ENCODE measurements at places on chromosomes 5 and 9. TPM values are rescaled to one million over a fixed set of nuclear protein-coding genes. Genes with fewer than 3 reads are reported as not detected.

The GARIN3 gene
- not detected for total RNA-seq

DNA sequence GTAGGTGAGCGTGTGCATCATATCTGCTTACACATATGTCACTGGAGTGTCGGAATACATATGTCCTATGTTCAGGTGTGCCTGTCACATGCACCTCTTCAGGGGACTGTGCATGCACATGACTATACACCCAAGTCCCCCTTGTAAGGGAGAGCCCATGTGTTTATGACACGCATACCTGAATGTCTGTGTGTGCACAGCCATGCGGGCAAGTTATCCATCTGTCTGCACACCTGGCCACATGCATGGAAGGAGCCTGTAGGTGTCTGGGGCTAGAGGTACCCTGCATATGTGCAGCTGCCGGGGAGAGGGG, 622 bp upstream of the RGS14 start:
- DNase-seq = no peak

The GRIN3A gene
- total RNA-seq = not detected

DNA sequence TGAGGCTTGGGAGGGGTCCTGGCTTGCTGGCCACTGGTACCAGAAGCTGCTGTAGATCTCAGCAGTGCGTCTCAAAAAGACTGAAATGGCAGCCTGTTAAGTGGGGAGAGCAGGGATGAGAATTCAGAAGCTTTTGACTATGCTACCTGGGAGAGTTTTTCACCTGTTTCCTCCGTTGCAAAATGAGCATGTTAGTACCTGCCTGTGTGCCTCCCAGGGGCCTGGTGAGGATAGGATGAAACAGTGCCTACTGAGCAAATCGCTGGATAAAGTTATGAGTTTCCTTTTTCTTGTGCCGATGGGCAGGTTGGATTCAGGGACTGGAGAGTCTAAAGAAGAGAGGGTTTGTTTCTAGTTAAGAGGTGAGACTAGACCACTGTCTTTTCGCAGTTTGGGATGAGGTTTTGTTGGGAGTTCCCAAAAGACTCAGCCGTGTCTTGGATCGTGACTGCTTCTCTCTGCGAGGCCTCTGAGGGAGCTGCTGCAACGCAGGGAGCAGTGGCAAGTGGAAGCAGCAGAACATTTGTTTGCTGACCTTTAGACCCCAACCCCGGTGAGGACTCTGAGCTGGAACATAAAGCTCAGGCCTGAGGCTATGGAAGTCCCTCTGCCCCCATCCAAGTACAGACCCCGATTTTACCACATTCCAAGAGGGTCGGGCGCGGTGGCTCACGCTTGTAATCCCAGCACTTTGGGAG, 1.4 kb downstream of the RALGPS1 start:
- no peak for DNase-seq

- DNase-seq = peak; percentile 47
Measured at GRCh38 chr9:127550751-127551150, 61.3 kb upstream of the STXBP1 start.

DNA sequence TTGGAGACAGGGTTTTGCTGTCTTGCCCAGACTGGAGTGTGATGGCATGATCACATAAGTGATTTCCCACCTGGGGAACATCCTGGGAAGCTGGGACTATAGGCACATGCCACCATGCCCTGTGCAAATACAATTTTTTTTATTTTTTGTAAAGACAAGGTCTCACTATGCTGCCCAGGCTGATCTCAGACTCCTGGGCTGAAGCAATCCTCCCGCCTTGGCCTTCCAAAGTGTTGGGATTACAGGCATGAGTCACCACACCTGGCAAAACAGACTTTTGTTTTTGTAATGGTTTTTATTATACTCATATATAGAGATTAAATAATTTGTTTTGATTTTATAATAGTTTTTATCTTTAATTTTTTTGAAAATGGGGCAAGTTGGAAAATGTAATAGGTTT, 14.7 kb downstream of the DNAJC25 start:
- DNase-seq = peak; percentile 18
